ENCODE measurements at places on chromosomes 13 and 19.

DNA sequence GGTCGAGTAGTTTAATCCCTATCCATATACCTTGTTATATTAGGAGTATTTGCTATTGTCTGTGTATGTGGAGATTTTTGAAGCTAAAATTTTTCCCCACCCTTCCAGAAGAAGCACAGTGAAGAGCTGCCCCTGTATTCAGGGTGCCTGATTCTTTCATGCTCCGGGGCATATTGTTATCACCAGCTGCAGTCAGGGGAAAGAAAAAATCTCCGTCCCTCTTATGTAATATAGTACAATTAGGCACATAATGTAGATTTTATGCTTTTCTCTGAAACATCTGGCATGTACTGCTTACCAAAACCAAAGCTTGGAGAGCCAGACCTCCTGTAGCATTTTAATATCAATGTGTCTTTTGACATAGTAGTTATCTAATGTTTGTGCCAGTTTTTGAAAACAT, 214.9 kb upstream of the EDNRB start:
- DNase-seq: no peak

- no peak for DNase-seq
Measured at GRCh38 chr13:61415749-61416148, at the start of gene PCDH20. Gene PCDH20 (minus strand): TSS chr13:61415849. CDS start chr13:61415158, 691 bp downstream.

- DNase-seq: no peak
Measured at GRCh38 chr19:45331411-45331810, 8.7 kb upstream of the CKM start.

DNA sequence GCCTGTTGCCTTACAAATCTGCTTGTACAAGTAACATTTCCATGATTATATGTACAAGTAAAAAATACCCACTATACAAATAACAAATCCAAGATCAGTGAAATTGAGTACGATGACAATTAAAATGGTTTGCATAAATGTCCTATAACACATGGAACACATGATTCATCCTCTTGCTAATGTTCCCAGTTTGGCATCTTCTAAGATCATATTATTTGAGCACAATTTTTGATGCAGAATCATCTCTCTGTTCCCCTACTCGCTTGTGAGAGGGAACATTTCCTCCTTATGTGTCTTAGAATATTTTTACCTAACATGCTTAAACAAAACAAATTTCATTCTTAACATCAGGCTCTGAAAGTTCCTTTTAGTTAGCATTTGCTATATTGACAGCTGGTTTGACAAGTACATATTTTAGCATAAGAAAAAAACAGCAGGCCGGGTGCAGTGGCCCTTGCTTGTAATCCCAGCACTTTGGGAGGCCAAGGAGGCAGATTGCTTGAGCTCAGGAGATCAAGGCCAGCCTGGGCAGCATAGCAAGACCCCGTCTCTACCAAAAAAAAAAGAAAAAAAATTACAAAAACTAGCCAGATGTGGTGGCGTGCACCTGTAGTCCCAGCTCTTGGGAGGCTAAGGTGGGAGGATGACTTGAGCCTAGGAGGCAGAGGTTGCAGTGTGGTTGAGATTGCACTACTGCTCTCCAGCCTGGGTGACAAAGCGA, 14.2 kb downstream of the ZNF331 start:
- DNase-seq: no peak

DNA sequence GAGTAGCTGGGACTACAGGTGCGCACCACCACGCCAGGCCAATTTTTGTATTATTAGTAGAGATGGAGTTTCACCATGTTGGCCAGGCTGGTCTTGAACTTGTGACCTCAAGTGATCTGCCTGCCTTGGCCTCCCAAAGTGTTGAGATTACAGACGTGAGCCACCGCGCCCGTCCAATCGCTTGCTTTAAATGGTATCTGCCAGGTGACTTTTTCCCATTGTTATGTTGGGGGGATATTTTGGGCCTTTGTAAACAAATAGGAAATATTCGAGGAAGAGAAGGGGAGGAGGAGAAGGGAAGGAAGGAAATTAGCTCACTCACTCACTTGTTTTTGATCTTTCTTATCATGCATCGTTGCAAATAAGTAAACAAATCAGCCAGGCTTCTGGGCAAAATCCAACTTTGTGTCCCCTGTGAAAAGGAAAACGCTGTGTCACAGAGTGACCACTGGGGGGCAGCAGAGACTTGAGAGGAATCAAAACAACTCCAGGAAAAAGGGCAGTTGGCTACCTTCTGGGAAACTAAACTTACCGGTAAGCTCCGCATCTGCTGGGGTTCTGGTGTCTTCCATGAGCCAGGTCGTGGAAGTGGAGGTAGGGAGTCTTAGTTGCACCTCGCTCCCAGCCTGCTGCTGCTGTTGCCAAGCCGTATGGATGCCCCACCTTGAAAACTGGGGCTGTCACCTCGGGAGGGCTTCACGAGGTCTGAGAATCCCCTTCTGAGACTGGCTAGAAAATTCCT, 9.3 kb upstream of the RANBP3 start:
- peak; percentile 43 for DNase-seq

- DNase-seq: no peak
Measured at GRCh38 chr13:36026531-36026930, 104.7 kb downstream of the DCLK1 start.

GRCh38 chr19:14094854-14095253, 4.3 kb upstream of the SAMD1 start:
- no peak for DNase-seq

DNA sequence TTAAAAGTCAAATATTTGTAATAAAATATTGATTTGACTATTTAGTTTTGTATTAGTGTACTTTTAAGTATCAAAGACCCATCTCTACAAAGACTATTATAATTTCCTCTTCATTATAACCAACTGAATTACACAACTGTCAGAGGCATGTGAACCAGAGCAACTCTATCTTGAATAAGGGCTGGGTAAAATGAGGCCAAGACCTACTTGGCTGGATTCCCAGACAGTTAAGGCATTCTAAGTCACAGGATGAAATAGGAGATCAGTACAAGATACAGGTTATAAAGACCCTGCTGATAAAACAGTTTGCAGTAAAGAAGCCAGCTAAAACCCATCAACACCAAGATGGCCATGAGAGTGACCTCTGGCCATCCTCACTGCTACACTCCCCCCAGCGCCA, 36.2 kb upstream of the ATP12A start:
- DNase-seq: no peak

GRCh38 chr13:110308656-110309359, 1.7 kb downstream of the COL4A2 start:
- no peak for DNase-seq

GRCh38 chr19:31406106-31406505, 56.9 kb upstream of the TSHZ3 start:
- DNase-seq: no peak

DNA sequence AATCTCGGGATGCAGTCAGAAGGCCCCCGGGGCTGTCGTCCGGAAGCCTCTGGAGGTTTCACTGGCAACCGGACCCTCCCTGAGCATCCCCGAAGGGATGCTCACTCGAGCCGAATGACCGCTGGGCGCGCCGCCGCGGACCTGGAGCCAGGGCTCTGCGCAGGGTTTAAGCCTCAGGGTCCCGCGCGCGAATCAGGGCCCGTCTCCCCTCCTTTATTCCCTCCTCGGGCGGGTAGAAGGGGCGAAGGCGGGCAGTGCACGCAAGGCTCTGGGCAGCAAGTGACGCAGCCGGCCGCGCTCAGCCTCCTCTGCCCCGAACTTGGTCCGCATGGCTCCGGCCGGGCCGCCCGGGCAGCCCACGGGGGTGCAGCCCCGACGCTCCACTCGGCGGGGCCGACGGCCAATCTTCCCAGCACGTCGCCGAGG, 572 bp downstream of the SHISA2 start:
- no peak for DNase-seq

- DNase-seq: no peak
Measured at GRCh38 chr19:38079926-38080380, 144.1 kb downstream of the DPF1 start.

DNA sequence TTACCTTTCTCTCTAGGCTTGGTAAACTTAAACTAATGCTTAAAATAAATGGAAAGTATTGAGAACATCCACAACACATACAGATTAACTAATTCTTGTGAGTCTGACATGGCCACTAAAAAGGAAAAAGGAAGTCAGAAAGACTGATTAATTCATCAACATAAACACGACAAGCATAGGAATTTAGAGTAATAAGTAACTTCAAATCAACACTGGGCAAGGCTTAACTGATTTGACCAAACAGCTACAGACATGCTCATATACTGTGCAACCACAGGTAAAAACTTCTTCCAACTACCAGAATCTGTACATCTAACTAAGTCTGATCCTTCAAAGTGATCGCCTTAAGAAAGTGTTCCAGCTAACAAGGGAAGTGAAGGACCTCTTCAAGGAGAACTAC, 20.5 kb downstream of the UGGT2 start:
- DNase-seq: no peak

- peak; percentile 37 for DNase-seq
Measured at GRCh38 chr19:19460761-19461265, 54.5 kb downstream of the TSSK6 start.

- DNase-seq: no peak
Measured at GRCh38 chr13:78958006-78958405, 299.1 kb upstream of the OBI1 start.

- no peak for DNase-seq
Measured at GRCh38 chr13:30453727-30454126, 12.0 kb downstream of the HMGB1 start.

- no peak for DNase-seq
Measured at GRCh38 chr13:28161370-28161769, 23.0 kb downstream of the PAN3 start.

DNA sequence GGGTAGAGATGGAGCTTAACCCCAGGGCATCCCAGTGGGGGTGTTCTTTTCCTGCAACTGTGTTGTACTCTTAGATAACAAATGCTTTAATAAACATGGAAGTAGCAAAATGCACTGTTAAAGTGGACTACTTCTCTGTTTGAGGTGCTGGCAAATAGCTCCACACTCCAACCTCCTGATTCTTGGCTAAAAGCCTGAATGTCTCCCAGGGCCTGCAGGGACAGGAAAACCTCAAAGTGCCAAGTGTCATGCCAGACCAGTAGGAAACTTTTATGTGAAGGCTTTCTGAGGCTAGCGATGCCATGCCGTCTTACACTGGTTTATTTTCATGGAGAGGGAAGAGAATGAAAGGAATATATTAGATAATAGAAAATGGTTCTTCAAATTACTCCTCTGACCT, 6.8 kb downstream of the FREM2 start:
- DNase-seq: no peak

GRCh38 chr19:11324079-11324661, 15.3 kb downstream of the RAB3D start:
- no peak for DNase-seq

DNA sequence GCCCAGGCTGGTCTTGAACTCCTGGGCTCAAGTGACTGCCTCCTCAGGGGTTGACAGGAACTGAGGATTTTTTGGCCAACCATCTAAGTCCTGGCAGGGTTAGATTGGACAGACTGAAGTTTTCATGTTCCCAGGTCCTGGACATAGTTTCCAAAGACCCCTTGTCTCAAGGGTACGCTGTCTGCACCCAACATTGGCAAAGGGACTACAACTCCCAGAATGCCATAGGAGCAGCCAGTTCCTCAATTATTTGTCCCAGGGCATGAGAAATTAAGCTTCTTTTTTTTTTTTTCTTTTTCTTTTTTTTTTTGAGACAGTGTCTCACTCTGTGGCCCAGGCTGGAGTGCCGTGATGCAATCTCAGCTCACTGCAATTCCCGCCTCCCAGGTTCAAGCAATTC, 6.9 kb downstream of the GYS1 start:
- no peak for DNase-seq

- DNase-seq: no peak
Measured at GRCh38 chr13:91074091-91074490, 273.4 kb upstream of the MIR17HG start.

GRCh38 chr13:78468621-78469020, 134.7 kb downstream of the POU4F1 start:
- DNase-seq: no peak

All from stimulated activated CD8-positive, alpha-beta memory T cell treated with anti-CD3 and anti-CD28 coated beads, Interleukin-7, amount 100 ng/mL, for 1 hour (primary cell).